Activated gamma-delta T cell treated with Interleukin-2 at 50 U/mL for 16 hours (primary cell): ENCODE measurements at places on chromosomes 1 and 21.

- no peak for DNase-seq
These were observed 1.7 kb downstream of the PDE9A start for GRCh38 chr21:42654913-42655795.

DNA sequence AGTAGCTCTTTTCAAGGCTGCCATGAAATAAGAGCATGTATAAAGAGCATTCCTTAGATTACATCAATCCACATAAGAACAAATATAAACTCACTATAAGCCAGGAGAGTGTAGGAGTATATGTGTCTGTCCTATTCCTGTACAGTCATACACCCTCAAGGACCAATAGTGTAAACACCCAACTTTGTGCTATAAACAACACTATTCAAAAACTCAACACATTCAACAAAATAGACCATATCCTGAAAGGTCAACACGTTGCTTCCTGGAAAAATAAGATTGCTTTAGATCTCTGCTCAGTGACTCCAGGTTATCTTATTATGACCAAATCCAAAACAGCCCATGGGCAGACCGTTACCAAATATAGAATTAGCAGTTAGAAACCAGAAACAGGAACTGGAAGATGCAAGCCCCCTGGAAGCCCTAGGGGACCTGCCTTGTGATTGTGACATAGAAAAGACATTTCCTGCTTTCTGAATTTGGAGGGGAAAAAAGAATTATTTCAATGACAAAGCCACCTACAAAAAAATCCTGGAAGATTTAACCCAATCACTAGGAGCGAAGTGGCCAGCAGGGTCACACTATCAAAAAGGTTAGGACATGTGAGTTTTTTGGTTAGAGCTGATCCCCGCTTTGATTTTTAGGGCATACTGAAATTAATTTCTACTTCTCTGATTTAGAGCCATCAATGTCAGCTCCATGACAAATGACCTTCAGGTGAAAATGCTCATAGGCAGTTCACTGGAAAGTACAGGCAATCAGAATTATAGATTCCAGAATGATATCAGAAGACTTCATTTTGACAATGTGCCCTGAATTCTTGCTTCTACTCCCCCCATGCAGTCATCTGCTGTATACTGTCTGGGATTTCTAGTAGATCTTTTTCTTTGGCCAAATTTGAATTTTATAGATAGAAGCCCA, 59.9 kb downstream of the LRRC8C start:
- no peak for DNase-seq

GRCh38 chr1:6614019-6614928, 743 bp downstream of the PHF13 start:
- peak; percentile 51 for DNase-seq

- no peak for DNase-seq
These were observed 23.0 kb upstream of the PIGC start for GRCh38 chr1:172466795-172467407.

- DNase-seq, result no peak
These were observed 826.4 kb downstream of the PLA2G4A start for GRCh38 chr1:187655104-187655503.
